ENCODE measurements at places on chromosomes 13 and 19.

DNA sequence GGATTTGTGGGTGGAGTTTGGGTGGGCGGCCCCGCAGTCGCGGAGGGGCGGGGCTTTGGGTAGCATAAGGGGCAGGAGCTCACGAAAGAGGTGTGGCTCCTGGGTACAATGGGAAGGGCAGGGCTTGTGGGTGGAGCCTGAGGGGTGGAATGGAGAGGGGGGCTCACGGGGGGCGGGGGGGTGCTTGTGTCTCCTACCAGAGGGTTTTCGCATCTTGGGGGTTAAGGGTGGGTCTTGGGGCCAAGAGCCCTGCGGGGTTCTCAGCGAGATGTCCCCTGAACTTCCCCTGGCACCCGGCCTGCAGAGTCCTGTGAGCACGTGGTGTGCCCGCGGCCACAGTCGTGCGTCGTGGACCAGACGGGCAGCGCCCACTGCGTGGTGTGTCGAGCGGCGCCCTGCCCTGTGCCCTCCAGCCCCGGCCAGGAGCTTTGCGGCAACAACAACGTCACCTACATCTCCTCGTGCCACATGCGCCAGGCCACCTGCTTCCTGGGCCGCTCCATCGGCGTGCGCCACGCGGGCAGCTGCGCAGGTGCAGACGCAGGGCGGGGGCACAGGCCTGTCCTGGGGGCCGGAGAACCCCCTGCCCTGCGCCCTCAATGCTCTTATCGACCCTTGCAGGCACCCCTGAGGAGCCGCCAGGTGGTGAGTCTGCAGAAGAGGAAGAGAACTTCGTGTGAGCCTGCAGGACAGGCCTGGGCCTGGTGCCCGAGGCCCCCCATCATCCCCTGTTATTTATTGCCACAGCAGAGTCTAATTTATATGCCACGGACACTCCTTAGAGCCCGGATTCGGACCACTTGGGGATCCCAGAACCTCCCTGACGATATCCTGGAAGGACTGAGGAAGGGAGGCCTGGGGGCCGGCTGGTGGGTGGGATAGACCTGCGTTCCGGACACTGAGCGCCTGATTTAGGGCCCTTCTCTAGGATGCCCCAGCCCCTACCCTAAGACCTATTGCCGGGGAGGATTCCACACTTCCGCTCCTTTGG lies 5.1 kb downstream of the FSTL3 start:
- DNase-seq, result no peak

- DNase-seq, result no peak
Measured at GRCh38 chr13:113405481-113406300, 41.8 kb upstream of the GRTP1 start.

DNA sequence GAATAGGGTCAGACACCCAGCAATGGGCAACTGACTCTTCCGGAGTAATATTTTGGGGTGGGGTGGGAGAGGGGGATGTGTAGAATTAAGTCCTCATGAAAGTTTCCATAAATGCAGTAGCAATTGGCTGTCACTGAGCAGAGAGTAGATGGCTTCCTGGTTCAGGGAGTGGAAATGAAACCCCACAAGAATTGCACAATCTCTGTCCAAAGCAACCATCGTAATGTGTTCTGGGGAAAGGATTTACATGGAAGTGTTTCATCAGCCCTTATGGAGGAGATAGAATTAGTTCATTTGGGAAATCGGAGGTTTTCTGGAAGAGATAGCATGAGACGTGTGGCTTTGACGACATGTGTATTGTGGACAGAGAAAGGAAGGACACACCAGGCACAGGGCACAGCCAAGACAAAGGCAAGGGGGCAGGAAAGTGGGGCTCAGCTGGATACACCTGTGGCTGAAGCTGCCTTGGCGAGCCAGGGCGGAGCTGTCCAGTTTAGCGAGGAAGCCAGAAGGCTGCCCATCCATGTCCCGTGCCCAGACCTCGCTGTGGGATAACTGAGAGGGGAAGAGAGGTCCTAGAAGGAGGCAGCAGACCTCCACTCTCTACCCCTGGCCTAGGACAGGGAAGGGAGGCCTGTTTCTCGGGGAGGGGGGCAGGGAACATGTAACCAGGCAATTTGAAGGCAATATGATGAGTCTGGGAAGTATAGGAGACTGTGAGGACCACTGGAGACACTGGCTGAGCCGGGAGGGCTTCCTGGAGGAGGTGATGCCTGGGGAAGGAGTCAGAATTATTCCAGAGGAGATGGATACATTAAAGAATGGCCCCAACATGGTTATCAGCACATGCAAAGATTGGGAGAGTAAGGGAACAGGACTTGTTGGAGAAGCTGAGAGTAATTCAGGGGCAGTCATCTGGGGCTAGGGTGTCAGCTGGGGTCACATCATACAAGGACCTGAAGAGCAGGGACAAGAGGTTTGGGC lies 2.6 kb upstream of the CLEC4G start:
- no peak for DNase-seq

DNA sequence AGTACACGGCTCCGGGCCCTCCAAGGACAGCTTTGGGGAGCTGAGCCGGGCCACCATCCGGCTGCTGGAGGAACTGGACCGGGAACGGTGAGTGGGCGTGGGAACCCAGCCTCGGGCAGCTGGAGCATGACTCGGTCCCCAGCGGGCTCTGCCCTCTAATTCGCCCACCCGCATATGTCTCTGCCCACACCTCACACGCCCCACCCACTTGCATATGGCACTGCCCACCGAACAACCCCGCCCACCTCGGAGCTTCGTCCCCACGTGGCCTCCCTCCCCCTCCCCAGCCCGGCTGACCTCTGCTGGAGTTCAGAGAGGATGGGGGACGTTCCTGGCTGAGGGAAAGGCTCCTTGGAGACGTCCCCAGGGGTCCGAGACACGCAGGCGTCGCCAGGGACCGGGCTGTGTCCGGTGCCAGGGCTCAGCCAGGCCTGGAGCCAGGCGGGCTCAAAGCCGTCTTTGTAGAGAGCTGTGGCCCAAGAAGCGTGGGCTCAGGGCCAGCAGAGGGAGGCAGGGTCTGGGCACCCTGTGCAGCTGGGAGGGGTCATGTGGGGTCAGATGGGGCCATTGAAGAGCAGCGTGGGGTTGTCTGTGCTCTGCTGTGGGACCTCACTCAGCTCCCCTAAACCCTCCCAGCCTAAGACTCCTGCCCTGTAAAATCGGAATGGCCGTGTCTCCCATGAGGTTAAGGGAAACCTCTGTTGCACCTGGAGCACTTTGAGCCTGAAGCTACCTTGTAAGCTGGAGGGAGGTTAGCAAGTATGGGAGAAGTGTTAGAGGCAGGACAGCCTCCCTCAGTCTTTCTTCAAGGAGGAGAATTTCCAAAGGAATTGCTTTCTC lies 3.8 kb downstream of the APC2 start:
- DNase-seq, result no peak

DNA sequence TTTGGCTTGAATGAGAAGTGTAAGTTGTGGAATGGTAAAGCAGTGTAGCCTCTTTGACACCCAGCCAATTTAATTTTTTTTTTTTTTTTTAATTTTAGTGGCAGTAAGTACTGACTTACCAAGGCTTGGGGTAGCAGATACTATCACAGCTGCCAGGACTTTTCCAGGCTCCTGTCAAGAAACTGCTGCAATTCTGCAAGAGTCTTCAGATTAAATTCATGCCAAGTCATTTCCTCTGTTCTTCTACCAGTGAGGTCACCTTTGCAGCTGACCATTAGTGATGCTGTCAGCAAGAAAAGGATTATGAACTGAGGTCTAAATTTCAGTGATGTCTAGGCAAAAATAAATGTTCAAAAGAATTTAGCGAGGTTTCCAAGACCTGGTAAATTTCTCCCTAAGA lies 91.2 kb downstream of the GGACT start:
- DNase-seq, result no peak

Measured in stimulated activated CD8-positive, alpha-beta memory T cell treated with anti-CD3 and anti-CD28 coated beads, Interleukin-7, amount 100 ng/mL, for 1 hour (primary cell).